ENCODE measurements at places on chromosomes 2 and 18. TPM values are rescaled to one million over a fixed set of nuclear protein-coding genes. Genes with fewer than 3 reads are reported as not detected.

Gene SIX3
- not detected for total RNA-seq

Gene STAT4
- 1.3 TPM for total RNA-seq

Gene RGPD3
- not detected for total RNA-seq

Gene EFR3B
- total RNA-seq, result 0.10 TPM

Gene IL37
- 2.0 TPM for total RNA-seq

Gene PLA2R1
- 5.8 TPM for total RNA-seq

Gene UGT1A5
- total RNA-seq, result 7.1 TPM

Gene FAM228B
- total RNA-seq, result 8.3 TPM

Gene C2orf78
- not detected for total RNA-seq

Gene CCBE1
- total RNA-seq, result 0.12 TPM

Gene OLA1
- total RNA-seq, result 102 TPM

Gene IL36RN
- total RNA-seq, result 0.12 TPM

Gene ERICH2
- 2.4 TPM for total RNA-seq

Data from Calu3 (cell line).